AG08395 (cell line): ENCODE measurements at places on chromosomes 2 and 18.

DNA sequence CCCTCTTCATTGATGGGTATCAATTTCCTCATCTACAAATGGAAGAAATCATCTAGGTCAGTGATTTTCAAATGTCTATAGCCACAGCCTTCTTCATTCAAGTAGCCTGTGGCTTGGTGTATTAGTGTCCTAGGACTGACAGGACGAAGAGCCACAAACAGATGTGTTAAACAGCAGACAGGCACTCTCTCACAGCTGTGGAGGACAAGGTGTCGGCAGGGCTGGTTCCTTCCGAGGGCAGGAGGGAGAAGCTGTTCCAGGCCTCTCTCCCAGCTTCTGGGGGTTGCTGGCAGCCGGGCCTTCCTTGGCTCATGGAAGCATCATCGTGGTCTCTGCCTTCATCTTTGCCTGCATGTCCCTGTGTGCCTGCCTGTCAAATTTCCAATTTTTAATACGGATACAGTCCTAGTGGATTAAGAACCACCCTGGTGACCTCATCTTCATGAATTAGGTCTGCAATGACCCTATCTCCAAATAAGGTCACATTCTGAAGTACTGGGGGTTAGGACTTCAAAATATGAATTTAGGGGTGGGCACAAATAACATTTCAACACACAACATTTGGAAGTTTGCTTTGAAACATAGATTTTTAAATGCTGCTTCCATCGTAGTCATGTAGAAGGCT is 86.5 kb downstream of the PTGR3 start:
- no peak for DNase-seq

DNA sequence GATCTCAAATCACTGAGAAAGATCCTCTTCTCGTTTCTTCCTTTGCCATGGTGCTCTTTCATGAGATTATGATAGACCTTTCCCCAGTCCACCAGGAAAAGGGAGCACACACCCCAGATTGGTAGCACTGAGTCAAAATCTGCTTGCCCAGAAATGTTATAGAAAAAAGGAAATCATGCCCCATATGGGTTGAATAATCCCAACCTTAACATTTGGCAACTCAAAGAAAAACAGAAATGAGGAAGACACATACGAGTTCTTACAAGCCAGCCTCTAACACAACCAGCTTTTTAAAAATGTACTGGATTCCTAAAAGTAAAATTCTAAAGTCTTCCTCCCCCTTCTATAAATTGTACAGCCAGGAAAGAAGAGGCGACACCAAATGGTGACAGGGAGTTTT is 103.0 kb downstream of the ANKRD44 start:
- no peak for DNase-seq

DNA sequence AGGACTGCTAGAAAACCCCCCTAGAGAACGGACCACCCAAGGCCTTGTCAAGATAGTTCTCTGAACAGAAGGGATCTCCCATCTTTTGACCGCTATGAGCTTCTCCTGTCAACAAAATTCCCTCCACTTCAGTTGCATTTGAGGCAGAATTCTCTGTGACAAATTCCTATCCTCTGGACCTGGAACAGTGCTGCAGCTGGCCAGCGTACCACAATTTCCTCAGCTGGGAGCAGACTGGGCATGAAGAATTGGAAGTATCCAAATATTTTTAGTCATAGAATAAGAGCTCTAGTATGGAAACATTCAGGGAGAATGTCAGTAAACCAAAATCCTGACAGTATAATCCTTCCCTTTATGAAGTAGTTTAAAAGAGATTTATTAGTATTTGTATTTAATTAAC is 147.1 kb upstream of the BOD1L2 start:
- peak; percentile 6 for DNase-seq

DNA sequence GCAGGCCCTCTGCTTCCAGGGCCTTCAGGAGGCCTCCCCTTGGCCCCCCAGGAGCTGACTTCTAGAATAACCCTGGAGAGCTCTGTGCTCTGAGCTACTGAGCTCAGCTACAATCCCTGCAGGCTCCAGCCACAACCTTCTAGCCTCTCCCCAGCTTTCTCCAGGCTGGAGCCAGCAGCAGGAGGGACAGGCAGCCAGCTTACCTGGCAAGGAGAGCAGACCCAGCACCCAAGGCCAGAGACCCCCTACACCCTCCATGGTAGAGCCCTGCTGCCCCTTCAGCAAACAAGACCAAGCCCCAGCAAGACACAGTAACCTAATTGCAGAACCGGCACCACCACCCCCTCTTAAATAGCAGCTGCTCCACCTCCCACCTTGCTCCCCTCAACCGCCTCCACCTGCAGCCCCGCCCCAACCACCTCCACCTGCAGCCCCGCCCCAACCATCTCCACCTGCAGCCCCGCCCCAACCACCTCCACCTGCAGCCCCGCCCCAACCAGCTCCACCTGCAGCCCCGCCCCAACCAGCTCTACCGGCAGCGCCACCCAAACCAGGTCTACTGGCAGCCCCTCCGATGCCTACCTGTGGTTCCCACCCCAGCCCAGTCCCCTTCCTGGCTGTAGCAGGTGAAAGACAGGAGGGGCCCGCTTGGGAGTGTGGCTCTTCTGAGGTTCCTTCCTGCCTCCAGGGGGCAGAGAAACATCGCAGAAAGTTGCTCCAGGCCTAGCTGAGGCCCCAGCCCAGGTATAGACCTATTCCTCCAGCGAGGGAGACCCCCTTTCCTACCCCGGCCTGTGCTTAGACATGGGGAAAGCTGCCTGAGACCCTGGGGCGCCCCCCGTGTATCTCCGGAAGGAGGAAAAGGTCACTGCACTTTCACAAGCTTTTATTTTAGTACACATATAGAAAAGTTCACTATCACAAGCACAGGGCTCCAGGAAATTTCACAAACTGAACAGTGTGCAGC is at the start of gene ASTL:
Gene ASTL (minus strand): TSS at position 324 of the 967 bp plus-strand sequence. CDS start 66 bp downstream, at position 258.
- peak; percentile 60 for DNase-seq

DNA sequence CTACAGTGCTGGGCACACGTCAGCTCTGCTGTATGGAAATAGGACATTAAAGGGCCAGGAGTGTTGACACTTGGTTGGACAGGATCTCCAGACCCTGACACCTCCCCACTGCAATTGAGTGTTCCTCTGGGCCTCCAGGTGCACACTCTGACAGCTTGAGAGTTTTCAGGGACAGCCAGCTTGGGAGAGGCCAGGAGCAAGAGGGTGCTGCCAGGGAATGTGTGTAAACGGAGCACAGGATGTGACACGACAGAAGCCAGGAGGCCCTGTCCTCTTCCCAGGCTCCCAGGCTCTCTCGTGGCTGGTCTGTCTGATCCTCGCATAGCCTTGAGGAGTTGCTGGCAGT is 318.1 kb upstream of the HS6ST1 start:
- DNase-seq: no peak

DNA sequence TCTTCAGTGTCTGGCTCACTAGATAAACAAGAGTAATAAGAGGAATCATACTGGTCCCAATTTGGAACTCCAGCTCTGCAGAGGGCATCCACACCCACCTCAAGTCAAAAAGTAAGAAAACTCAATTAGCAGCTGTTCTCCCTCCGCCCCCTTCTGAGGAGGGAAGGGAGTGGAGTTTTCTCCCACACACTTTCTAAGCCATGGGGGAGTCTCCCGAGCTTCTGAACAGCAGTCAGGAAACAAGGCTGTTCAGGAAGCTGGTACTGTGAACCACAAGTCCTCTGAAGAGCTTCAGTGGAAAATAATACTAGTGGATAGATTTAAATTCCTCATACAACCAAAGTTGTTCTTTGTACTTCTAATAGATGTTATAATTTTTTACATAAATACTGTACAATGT is 32.9 kb upstream of the SPTBN1 start:
- no peak for DNase-seq

DNA sequence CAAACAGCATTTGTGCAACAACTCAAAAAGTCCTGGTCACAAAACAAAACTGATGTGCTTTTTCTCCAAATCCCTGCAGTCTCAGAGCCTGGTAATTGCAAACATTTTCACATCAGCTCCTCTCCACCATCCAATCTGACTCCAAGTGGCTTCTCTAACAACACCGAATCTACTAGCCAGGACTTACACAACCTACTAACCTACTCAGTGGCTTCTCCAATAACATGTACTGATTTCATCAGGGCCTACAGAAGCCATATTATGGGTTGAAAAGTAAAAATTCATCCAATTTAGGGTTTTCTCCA is 104.3 kb downstream of the COLEC12 start:
- no peak for DNase-seq

GRCh38 chr2:233363744-233364235 is 9.5 kb downstream of the DGKD start:
- no peak for DNase-seq

DNA sequence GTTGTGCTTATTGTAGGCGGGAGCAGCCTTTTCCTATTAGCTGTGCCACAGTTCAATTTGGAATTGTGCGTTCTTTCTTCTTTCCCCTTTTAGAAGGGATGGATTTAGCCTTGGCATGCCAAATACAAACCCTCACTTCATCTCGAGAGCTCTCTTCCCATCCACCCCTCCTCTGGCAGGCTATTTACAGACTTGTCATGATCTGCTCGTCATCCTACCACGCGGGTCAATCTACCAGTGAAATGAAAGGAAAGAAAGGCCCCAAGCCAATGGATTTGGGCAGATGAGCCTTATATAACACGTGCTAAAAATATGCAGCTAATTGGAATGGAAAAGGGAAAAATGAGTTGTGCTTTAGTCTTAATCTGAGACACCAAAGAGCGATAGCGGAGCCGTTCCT is 277.5 kb downstream of the PRKCE start:
- peak; percentile 33 for DNase-seq

DNA sequence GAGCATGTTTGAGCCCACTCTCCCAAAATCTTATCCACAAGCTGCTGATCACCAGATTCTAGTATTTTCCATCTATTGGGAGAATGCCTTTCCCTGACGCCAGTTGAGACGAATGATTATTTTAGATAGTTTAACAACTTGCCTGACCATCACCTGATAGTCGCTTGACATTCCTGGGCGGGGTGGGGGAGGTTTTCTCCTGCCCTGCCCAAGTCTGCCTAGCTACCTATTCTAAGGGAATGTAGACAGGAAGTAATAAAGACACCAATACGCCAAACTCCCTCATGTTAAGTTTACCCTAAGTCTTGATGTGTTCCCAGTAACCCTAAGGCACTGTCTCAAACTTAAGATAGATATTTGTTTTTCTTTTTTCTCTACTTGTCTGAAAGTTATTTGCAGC is 4.6 kb upstream of the ACAA2 start:
- no peak for DNase-seq

DNA sequence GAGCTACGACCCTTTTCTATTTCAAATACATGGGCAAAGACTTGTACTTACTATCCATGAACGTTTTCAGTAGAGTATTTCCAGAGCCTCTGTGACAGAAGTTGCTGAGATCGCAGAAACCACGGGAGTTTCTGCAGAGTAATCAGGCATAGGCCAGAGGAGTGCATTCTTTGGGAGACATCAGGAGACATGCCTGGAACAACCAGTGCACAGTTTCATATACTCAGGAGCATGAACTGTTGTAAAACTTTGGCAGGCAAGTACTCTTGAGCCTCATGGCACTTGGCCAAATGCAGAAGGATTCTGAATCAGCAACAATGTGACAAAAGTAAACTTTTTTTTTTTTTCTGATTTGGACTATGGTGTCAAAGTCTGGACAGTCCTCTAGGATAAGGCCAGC is 307.1 kb downstream of the GRB14 start:
- peak; percentile 2 for DNase-seq

GRCh38 chr2:233421091-233421816 is 67.0 kb downstream of the DGKD start:
- no peak for DNase-seq

DNA sequence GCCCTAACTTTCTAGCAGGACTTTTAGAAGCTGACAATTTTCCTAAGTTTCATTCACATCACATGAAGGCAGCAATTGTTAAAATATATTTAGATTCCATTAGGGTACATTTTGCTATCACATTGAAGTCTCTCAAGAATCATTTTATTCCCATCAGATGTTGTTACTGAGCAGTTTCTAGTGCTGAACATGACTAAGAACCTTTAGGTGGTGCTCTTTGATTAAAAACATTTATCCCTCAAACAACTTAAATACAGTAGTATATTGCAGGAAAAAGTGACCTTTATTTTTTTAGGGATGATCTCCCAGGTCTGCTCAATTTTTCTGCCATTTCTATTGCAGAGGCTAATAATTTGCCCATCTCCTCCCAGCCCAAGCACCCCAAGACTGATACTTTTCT is 22.9 kb upstream of the NARS1 start:
- no peak for DNase-seq

DNA sequence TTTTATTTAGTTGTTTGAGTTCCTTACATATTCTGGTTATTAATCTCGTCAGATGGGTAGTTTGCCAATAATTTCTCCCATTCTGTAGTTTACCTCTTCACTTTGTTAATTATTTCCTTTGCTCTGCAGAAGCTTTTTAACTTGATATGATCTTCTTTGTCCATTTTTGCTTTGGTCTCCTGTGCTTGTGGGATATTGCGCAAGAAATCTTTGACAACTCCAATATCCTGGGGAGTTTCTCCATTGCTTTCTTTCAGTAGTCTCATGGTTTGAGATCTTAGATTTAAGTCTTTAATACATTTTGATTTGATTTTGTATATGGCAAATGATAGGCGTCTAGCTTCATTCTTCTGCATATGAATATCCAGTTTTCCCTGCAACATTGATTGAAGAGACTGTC is 389.2 kb downstream of the LRP1B start:
- no peak for DNase-seq

GRCh38 chr18:54775686-54776085 is 52.6 kb upstream of the RAB27B start:
- peak; percentile 63 for DNase-seq

DNA sequence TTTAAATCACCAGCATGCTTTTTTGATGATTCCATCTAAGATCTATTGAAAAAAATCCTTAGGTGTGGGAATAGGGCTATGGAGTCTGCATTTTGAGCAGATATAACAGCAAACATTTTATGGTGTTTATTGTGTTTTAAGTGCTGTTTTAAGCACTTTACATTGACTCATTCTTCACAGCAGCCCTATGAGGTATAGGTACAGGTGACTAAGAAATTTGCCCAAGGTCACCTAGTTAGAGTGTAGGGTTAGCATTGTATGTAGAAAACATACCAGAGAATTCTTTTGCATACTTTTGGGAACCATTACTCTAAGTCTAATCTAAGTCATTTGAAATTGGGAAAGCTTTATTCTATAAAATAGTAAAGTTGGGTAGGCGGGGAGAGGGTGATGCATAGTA is 31.3 kb downstream of the PPM1B start:
- no peak for DNase-seq

DNA sequence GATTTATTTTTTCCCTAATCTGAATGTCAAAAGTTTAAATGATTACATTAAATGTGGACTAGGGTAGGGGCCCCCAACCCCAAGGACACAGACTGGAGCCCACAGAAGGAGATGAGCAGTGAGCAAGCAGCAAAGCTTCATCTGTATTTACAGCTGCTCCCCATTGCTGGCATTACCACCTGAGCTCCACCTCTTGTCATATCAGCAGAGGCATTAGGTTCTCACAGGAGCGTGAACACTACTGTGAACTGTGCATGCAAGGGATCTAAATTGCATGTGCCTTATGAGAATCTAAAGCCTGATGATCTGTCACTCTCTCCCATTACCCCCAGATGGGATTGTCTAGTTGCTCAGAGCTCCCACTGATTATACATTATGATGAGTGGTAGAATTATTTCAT is 3.8 kb downstream of the MOB1A start:
- no peak for DNase-seq
